PC-3 (cell line): ENCODE measurements at places on chromosomes 12 and 14.
A peak's percentile ranks its signal among the peaks of the same experiment; 100 is the strongest.

- DNase-seq = no peak
Measured at GRCh38 chr12:25365340-25365730, 114.6 kb upstream of the KRAS start.

- DNase-seq = no peak
Measured at GRCh38 chr12:76201758-76202157, 117.3 kb upstream of the NAP1L1 start.

GRCh38 chr14:32230181-32230580 is 27.1 kb upstream of the RNU6-8 start:
- DNase-seq = peak; percentile 89

DNA sequence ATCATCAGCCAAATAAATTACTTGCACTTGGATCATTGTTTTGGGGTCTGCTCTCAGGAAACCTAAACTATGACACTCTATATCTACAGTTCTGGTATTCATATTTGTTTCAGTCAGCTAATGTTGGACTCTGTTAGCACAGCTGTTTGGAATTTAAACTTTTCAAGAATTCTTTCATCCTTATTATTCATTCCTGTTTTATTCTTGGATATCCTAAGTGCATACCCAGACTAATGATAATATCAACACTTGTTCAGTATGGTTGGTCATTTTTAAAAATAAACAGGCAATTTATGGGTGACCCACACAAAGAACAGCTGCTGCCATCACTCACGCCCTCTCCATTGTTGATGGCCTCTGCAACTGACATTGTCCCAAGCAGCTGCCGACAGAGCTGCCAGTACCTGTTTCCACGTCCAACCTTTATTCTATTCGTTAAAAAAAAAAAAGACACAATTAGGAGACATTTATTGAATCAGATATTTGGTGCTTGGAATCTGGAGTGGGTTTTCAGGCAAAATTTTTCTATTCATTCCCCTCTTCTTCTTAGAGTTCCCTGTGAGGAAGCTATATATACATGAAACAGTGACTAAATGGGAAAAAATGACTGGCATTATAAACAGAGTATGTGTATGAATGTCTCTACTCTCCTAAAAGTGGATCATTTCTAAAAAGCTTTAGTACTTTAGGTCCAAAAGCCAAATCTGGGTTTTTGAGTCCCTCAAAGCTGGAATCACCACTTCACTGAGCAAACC is 252.1 kb upstream of the NAV3 start:
- DNase-seq = no peak

- DNase-seq = no peak
Measured at GRCh38 chr14:89215531-89215930, 201.5 kb downstream of the FOXN3 start.

DNA sequence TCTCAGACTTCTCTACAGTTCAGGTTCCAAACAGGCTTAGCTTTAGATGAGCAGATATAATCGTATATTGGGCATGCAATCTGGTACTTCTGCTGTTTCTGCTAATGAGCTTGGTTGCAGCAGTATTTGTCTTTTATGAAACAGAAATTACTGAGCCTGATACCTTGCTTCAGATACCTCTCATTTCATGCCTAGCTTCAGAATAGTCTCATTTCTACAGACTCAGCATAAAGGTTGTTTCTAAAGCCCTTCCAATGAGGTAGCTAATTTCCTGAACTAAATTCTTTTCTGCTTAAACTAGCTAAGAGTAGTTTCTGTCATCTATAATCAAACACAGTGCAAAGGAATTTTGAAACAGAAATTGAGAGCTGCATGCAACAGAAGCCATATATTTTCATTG is 275.0 kb upstream of the KITLG start:
- no peak for DNase-seq

DNA sequence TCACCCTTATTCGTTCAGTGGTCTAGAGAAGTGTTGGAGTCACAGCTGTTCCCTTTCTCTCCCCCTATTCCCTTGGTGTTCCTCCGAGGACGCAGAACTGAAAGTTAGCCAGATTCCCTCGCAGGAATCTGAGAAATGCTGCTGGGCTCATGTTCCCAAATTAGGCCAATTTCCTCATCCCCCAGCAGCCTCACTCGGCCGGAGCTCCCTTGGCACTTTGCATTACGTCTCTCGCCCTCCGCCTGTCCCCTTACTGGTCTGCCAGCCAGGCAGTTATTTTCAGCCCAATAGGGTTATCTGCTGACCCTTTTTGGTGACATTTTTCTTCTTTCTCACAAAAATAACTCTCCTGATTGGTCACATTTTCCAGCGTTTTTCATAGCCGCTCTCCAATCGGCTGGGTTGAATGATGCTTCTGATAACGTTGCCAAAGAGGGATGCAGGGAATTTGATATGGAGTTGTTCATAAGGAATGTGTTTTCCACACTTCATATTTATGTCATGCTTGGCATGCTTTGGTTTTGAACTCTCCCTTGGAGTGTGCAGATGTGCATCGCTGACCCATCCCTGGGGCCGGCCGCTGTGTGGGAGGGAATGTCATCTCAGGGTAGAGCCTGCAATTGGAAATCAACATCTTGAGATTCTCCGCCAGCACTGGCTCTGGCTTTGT is 9.9 kb downstream of the IFT43 start:
- no peak for DNase-seq

DNA sequence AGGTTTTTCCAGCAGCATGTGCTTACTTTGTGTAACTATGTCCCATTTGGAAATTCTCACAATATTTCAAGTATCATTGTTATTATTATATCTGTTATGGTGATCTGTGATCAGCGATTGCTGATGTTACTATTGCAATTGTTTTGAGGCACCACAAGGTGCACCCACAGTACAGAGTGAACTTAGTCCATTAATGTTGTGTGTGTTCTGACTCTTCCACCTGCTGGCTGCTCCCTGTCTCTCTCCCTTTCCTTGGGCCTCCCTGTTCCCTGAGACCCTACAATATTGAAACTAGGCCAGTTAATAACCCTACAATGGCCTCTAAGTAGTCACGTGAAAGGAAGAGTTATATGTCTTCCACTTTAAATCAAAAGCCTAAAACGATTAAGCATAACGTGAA is 153.9 kb downstream of the PIK3C2G start:
- DNase-seq = no peak

- DNase-seq = no peak
Measured at GRCh38 chr12:32475724-32476123, 76.4 kb downstream of the FGD4 start.

DNA sequence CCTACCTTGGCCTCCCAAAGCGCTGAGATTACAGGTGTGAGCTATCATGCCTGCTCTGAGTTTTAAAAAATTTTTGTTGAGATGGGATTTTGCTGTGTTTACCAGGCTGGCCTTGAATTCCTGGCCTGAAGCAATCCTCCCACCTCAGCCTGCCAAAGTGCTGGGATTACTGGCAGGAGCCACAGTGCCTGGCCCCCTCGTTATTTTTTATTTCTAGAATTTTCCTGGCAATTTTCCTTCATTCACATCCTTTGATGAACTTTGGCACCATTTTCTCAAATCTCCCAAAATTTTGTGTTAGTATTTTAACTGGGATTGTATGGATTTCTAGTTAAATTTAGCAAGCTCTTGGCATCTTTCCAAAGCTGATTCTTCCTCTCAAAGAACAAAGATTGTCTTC is 24.6 kb upstream of the SCARB1 start:
- DNase-seq = no peak

GRCh38 chr14:98633380-98633779 is 638.6 kb downstream of the BCL11B start:
- DNase-seq = no peak

DNA sequence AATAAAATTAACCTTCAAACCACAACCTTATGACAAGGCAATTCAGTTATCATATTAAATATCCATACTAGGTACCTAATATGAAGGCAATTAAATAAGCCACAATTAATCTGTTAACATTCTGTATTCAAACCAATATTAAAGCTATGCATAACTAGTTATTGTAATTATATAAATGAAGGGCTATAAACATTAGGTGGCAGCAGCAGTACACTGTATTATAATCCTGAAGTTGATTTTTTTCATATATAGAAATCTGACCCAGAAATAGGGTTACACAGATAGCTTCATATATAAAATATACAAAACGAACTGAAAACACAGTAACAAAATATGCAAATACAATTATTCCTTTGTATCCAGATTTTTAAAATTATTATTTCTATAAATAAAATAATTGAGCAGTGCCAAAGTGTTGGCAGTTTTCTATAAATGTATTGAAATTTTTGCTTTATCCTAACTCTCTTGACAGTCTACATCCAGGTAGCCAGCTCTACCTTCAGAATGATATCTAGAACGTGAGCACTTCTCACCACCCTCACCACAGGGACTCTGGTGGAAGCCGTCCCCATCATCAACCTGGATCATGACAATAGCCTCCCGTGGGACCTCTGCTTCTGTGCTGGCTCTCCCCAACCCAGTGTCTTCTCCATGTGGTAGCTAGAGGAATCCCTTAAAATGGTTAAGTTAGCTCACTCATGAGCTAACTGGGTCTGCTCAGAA is 136.2 kb downstream of the MED13L start:
- DNase-seq = peak; percentile 41

- peak; percentile 60 for DNase-seq
Measured at GRCh38 chr12:116718655-116719454, 19.0 kb downstream of the SPRING1 start.

DNA sequence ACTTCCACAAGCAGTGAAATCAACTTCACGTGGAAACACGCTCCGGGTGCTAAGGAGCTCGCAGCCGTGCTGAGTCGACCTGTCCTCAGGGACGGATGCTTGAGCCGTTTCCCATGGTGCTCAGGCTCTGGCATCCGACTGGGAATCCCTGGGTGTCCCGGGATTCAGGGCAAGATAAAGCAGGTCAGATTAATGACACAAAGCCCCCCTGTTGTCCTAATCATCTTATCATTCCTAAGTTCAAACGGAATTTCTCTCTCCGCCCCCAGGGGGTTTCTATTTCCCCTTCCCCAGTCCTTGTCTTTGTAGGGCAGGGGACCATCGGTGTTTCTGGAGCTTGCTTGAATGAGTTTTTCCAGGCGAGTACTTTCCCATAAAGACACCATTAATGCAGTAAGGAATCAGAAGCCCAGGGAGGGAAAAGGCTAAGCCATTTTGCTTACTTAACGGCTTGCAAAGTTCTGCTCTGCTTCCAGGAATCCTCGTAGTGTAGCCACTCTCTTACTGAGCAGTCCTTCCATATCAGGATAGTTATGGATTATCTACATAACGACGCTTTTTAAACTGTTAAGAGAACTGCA is 116.5 kb downstream of the TMEM132C start:
- DNase-seq = no peak

- no peak for DNase-seq
Measured at GRCh38 chr14:51079085-51079484, 15.8 kb downstream of the TRIM9 start.

DNA sequence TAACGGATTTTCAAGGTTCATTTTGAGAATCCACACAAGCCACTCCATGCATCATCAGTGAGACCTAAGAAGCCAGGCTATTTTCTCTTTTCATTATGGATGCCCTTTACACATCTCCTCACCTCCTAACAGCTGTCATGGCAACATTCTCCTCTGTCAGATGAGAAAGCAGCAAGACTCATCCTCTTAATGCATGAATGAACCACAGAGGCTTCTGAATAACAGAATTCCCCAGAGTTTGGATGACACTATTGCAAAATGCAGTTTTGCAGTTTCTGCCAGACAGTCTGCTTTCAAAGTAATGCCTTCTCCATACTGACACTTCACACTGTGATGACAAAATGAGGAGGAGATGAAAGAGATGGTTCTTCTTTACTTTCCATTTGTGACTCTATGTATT is 286.7 kb upstream of the GRIP1 start:
- DNase-seq = no peak

- no peak for DNase-seq
Measured at GRCh38 chr12:109621211-109621694, 47.7 kb downstream of the MVK start.

- peak; percentile 79 for DNase-seq
Measured at GRCh38 chr12:65561798-65562382, 262.4 kb upstream of the HMGA2 start.

GRCh38 chr12:68557011-68557730 is 53.5 kb upstream of the RAP1B start:
- DNase-seq = peak; percentile 46

DNA sequence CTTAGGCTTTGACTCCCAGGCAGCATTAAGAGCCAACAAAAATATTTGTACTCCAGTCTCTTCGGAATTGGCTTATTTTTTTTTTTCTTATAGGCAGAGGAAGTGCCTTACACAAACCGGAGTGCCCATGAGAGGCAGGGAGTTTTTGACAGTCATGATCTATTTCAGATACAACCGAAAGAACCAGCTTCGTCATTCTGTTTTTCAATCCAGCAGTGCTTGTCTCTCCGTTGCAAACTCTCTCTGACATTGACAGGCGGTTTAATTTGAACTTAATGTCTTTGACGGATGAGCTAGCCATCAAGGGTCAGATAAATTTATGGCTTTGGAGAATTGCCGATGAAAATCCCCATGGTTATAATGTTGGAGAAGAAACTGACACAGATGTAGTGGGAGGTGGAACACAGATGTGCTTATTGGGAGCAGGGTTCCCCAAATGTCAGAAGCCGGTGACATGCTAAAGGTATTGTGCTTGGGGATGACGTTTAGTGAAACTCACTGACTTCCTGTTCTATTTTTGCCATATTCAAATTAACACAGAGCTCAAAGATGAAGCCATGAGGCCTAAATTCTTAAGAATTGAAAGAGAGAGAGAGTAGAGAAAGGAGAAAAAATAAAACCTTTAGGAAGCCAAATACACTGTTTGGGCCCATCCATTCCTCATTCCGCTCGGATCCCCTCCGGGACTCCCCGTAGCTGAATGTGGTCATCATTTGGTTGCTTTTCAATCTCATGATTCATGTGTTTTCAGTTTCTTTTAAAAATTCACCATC is 59.7 kb downstream of the PLXNC1 start:
- peak; percentile 20 for DNase-seq

GRCh38 chr12:101773650-101774162 is 34.4 kb upstream of the SYCP3 start:
- peak; percentile 81 for DNase-seq

GRCh38 chr12:692274-692673 is 29.0 kb upstream of the NINJ2 start:
- no peak for DNase-seq

DNA sequence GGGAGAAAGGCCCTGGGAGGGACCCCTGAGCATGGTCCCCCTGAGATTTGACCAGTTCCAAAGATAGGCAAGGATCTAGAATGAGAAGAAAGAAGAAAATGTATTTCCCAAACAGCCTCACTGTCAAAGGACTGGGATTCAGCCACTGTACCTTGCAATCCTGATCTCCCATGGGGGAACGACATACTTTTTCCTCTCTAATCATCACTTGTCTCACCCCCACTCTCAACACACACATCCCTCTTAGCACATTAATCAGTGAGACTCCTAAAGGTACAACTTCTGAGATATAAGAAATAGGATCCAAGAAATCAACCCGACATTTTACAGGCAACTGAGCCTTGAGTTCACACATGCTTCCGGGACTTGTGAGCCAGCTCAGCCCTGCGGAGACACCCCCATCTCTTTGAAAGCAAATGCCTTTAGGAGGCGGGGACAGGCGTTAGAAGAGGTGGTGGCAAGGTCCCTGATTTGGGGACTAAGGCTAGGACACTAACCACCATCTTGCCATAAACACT is 1.4 kb downstream of the MAP3K9 start:
- peak; percentile 66 for DNase-seq

DNA sequence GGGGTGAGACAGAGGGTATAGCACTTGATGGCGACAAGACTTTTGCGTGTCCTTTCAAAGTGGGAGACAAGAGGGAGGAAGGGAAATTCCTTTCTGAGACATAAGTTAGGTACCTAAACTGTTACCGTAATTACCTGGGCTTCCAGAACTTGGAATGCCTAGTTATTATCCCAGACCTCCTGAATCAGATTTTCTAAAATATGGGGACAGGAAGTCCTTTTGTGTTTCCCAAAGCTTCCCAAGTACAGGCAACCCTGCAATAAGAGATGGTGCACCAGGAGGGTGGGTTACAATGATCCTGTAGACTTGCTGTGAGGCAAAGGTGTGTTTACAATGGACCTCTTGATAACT is 83.9 kb downstream of the CMKLR1 start:
- no peak for DNase-seq
